ENCODE measurements at places on chromosomes 5 and 9. TPM values are rescaled to one million over a fixed set of nuclear protein-coding genes. Genes with fewer than 3 reads are reported as not detected.

DNA sequence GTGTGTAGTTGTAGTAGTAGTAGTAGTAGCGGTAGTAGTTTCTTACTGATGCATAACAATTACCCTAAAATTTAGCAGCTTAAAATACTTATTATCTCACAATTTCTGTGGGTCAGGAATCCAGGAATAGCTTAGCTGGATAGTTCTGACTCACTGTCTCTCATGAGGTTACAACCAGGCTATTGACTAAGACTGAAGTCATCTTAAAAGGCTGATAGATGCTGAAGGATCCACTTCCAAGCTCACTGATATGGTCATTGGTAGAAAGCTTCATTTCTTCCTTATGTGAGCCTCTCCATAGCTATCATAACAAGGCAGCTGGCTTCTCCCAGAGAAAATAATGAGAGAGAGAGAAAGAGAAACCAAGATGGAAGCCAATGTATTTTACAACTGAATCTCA is 147.5 kb upstream of the FBXL17 start:
- DNase-seq, result no peak

- DNase-seq, result no peak
These were observed 60.0 kb upstream of the FER start for GRCh38 chr5:108687595-108688200.

- DNase-seq, result no peak
These were observed 56.6 kb downstream of the HSD17B3 start for GRCh38 chr9:96245399-96245798.

DNA sequence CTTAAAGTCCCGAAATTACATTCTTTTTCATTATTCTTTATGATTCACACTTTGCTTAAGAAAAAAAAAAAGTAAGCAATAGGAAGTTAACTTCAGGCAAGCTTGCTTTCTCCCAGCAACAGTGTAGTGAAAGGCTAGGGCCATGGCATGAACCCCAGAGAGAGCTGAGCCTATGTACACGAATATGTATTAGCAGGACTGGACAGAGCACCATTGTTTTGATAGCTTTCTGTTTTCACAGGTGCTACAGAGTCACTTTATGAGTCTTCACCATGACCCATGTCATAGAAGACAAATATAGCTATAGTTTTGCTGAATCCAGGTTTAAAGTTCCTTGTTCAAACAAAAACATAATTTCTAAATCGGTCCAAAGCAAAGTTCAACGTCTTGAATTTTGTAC is 199.2 kb downstream of the ADAMTSL1 start:
- no peak for DNase-seq

GRCh38 chr5:60387051-60387440 is 312.9 kb downstream of the DEPDC1B start:
- DNase-seq, result no peak

- DNase-seq, result peak; percentile 62
These were observed 52.4 kb downstream of the FSD1L start for GRCh38 chr9:105500108-105500766.

- DNase-seq, result no peak
These were observed 85.4 kb downstream of the YTHDC2 start for GRCh38 chr5:113598926-113599325.

- no peak for DNase-seq
These were observed 878.3 kb downstream of the TLE1 start for GRCh38 chr9:80811003-80811402.

- DNase-seq, result no peak
These were observed 67.2 kb downstream of the PSD2 start for GRCh38 chr5:139862803-139863202.

GRCh38 chr5:56039985-56040384 is 45.2 kb upstream of the IL6ST start:
- no peak for DNase-seq

DNA sequence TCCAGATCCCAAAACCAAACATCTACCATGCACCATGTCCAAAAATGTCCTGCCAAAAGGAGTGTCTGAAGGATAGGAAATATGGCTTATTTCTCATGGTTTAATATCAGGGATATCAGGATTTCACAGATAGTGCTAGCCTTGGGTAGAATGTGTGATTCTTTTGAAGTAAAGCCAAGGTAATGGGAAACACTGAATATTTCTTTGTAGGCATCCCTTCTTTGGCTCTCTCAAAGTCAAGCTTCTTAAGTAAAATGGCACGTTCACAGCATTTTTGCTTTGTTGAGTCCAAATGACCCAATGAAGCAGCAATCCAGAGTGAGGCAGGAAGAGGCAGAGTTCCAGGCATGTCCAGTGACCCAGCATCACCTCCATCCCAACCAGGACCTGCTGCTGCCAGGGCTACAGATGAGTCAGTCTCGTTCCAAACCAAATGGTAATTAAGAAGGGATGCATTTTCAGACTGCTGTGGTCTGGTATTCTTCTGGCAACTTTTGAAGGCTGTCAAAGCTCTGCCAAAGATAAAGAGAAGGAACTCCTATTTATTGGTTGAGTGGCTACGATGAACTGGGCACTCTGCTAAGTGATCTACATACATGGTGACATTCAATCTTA is 678.8 kb upstream of the KLF4 start:
- no peak for DNase-seq

DNA sequence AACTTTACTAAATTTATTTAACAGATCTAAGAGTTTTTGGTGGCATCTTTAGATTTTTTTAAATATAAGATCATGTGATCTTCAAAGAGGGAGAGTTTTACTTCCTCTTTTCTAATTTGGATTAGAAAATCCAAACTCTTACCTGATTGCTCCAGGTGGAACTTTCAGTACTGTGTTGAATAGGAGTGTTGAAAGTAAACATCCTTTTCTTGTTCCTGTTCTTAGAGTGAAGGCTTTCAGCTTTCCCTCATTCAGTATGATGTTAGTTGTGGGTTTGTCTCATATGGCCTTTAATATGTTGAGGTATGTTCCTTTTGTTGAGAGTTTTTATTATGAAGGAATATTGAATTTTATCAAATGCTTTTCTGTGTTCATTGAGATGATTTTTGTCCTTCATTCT is 650.0 kb upstream of the SGCD start:
- no peak for DNase-seq

GRCh38 chr5:137217599-137218200 is 281.4 kb downstream of the SPOCK1 start:
- no peak for DNase-seq

- DNase-seq, result no peak
These were observed 3.0 kb upstream of the SLC6A18 start for GRCh38 chr5:1222147-1222546.

DNA sequence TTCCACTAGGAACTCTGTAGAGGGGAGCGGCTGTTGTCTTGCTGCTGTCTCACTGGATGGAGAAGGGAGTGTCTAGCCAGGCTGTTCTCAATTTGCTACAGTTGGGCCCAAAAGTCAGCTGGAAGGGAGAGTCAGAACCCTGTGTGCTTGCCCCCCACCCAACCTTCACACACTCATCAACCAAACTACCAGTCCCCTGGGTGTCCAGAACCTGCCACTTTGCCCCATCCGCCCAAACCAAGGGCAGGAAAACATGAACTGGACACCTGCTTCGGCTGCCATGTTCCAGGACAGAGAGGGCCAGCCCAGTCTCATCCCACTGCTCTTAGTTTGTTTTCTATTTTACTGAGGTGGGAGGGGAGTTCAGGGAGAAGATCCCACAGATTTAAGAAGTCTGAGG is 82.1 kb downstream of the S1PR3 start:
- no peak for DNase-seq

GRCh38 chr9:7212101-7212500 is 454.3 kb downstream of the KDM4C start:
- DNase-seq, result no peak

- no peak for DNase-seq
These were observed 114.0 kb upstream of the ALDH1B1 start for GRCh38 chr9:38278457-38278856.

- DNase-seq, result no peak
These were observed 413.9 kb downstream of the GADD45G start for GRCh38 chr9:90018688-90019087.

GRCh38 chr9:97591535-97591934 is 41.6 kb downstream of the TSTD2 start:
- no peak for DNase-seq

DNA sequence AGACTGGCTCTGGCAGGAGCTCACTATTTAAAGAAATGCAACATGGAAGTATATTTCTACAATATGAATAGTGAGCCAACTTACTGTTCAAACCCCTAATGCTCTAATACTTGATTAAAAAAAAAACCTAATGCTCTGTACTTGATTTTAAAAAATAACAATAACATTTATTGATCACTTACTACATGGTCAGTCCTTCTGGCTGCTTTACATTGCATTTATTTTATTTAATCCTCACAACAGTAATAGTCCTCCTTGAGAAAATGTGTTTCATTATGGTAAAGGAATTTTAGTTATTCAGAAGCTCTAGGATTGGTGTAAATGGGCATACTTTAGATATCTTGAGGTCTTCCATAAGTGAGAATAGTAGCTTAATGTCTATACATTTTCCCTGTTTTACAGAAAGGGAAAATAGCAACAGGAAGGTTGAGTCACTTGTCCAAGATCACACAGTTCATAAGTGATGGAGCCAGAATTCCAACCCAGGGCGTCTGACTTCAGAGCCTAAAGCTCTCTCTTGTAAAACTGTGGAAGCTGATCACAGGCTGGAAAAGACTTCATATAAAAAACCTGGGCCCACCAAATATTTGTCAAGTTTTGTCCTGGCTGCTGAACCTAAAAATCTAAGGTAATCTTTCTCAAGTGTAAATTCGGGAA is 1.0 kb downstream of the STARD4 start:
- DNase-seq, result no peak

DNA sequence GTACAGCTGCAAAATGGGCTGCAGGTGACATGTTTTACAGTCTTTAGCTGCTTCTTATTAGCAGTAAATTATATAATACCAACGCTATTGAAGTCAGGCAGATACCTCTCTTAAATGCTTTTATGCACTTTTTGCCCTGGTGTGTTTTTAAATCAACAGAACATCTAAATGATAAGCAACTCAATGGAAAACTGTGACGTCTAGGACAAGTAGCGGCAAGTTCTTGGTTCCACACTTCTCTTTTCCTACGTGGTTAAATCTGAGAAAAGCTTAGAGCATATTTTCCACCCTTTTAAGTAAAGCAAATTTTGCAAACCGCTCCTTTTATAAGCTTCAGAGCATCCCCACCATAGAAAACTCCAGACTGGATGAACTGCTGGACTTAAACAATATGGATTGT is 58.1 kb downstream of the CEMIP2 start:
- DNase-seq, result no peak

GRCh38 chr9:137452761-137453642 is 6.1 kb downstream of the NSMF start:
- DNase-seq, result no peak

DNA sequence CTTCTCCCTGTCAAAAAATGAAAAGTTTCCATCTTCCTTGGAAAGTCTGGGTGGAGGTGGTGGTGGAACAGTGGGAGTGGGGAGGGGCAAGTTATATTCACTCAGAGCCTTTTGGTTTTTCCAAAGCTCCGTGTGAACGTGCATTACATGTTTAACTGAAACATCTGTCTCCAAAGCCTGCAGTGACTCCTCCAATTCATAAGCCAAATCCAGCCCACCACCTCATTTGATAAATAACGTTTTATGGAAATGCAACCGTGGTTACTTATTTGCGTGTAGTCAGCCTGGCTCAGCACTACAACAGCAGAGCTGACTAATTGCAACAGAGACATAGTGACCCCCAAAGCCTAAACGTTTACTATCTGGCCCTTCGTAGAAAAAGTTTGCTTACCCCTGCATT is 13.9 kb downstream of the TNFSF8 start:
- no peak for DNase-seq

DNA sequence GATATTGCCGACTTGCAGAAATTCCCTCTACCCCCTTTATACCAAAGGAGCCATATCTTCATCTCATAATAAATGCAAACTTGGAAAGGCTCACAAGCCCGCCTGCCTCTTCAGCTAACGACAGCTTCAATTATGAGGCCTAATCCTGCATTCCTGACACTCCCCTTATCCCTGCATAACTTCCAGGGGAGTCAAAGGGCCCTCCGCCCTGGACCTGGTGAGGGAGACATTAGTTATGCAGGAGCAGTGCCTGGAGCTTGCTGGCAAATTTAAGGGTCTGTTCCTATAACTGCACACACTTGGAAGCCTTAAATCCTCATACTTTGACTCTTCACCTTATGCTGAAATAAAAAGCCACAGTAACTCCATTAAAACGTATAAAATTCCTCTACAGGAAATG is 617.9 kb downstream of the BNC2 start:
- no peak for DNase-seq

- DNase-seq, result no peak
These were observed 35.5 kb downstream of the CAMK4 start for GRCh38 chr5:111259636-111260035.

- DNase-seq, result no peak
These were observed 100.3 kb upstream of the ERCC6L2 start for GRCh38 chr9:95775191-95775590.

- DNase-seq, result no peak
These were observed 466.8 kb upstream of the BRINP1 start for GRCh38 chr9:119836036-119836435.

GRCh38 chr5:102855681-102856388 is 100.7 kb downstream of the PAM start:
- DNase-seq, result no peak

GRCh38 chr5:92917044-92917443 is 664.0 kb downstream of the NR2F1-AS1 start:
- DNase-seq, result no peak

DNA sequence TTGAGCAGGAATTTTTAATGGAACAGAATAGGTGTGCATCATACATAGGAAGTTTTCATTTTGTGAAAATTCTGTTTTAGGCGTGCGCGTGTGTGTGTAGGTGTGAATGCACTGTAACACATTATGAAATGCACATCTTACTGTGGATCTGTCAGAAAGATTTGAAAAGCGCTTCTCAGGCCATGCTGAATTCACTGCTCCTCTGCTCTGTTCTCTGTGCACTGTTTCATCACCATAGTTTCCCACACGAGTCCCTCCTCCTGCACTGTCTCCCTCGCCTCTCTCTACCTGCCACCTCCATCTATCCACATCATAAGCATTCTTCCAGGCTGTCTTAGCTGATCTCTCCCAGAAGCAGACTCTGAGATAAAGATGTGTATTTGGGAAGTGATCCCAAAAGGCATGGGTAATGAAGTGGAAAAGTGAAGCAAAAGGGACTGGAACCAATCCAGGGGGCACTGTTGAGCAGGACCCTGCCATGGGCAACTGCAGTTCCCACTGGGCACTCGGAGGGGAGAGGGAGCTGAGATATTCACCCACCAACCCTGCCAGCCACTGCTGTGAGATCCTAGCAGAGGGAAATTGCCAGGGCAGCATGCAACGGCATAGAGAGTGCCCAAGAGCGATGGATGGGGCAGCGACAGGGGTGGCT is 65.9 kb downstream of the GABBR2 start:
- DNase-seq, result no peak

GPX8 gene
- not detected for total RNA-seq

CEP72 gene
- total RNA-seq, result 13.7 TPM

RNF180 gene
- total RNA-seq, result 0.69 TPM

ACOT12 gene
- total RNA-seq, result not detected

SPAG8 gene
- total RNA-seq, result 0.98 TPM

ROR2 gene
- not detected for total RNA-seq

MARCOL gene
- total RNA-seq, result not detected

GALT gene
- total RNA-seq, result 26.2 TPM

PCDHB16 gene
- total RNA-seq, result not detected

MLLT3 gene
- 38.4 TPM for total RNA-seq

CATSPER3 gene
- 0.18 TPM for total RNA-seq
